ENCODE measurements at places on chromosomes 7 and 10.

DNA sequence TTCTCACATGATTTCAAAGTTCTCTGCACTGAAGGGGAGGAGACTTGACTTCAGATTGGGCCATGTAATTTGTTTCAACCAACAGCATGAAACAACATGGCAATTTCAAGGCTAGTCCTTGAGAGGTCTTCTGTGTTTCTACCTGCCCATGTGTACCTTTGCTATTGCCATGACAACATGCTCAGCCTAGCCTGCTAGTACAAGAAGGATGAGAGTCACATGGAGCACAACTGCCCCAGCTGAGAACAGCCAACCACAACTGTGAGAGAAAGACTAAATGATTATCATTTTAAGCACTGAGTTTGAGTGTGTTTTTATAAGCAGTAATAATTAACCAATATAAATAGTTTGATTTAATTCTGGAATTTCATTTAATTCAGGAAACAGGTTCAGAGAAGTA is 41.9 kb downstream of the ANKMY2 start:
- ATAC-seq, result no peak

GRCh38 chr10:6274040-6274439 is 71.3 kb downstream of the PFKFB3 start:
- ATAC-seq, result no peak

DNA sequence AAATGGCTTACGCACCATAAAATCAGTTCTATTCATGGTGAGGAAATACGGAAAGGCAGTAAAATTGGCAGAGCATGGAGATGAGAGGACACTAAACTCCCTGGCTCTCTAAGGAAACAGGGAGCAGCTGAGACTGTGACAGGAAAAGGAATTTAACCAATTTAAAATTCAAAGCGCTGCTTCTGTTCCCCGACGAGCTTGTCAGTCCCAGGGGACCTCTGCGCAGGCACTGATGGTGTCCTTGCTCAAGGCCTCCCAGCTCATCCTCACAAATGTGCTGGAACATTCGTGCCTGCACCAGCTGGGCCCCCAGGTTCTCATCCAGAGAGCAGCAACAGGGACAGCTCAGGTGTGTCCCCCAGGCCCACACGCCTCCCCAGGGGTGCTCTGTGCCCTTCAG is 101.4 kb downstream of the MAD1L1 start:
- ATAC-seq, result no peak

- ATAC-seq, result no peak
Measured at GRCh38 chr7:45457591-45457990, 116.6 kb upstream of the ADCY1 start.

- ATAC-seq, result no peak
Measured at GRCh38 chr7:33671531-33672262, 233.6 kb upstream of the BMPER start.

- ATAC-seq, result no peak
Measured at GRCh38 chr7:102190776-102191350, 95.8 kb upstream of the SH2B2 start.

DNA sequence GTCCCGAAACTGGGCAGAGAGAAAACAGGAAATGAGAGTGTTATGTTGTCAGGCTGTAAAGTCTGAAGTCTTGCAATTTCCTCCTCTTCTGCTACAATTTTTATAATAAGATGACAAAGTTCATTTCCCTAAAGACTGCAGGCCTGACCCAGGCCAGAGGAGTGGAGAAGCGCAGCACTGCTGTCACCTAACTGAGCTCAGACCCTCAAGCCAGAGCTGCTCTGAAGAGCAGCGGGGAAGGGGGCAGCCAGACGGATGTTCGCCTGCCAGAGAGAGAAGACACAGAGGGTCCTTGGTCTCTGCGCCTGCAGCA is 12.6 kb upstream of the AOAH start:
- ATAC-seq, result peak; percentile 41

- ATAC-seq, result no peak
Measured at GRCh38 chr7:83996879-83997278, 197.7 kb downstream of the SEMA3A start.

DNA sequence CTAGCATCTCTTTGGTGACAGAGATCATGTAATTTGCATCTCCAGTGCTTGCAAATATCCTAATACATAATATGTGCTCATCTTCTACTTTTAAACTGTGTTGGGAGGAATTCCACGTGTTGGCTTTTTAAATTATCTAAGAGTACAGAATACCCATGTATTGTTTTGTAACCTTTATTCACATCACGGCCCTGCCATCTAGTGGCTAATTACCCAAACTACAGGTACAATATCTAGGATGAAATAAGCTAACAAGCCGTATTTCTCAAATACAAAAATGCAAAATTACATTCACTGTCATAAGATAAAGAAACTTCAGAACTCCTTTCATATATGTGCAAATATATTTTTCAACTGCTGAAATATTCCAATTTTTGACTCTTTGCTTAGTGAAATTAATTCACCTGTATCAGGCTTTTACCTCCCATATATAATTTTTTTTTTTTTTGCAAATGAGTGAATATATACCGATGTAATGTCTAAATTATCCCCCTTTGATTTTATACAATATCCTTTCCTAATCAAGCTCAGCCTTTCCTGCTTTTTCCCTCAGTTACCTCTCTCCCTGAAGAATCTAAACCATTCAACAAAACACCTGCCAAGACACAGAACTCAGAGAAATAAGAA is 30.3 kb upstream of the LSM8 start:
- ATAC-seq, result no peak

DNA sequence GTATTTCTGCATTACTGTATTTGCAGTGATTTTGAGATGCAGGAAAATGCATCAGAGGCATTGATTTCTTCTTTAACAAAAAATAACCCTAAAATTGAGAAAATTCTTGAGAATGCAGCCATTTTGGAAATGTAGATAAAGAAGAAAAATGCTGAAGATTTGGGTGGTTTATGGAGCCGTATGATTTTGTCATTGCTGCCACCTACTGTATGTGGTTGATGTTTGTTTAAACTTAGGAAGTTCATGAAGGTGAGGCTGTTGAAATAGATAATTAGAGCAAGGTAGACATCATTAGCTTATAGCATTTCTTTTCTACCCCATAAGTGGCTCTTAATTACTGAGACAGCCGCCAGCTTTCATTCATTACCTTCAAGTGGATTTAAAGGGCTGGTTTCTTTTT is 92.1 kb upstream of the SAMD8 start:
- ATAC-seq, result no peak

GRCh38 chr7:47557694-47558670 is 23.9 kb downstream of the TNS3 start:
- no peak for ATAC-seq

- ATAC-seq, result no peak
Measured at GRCh38 chr10:104234934-104235333, 2.8 kb upstream of the CFAP43 start.

GRCh38 chr7:158164101-158165095 is 423.2 kb downstream of the PTPRN2 start:
- no peak for ATAC-seq

DNA sequence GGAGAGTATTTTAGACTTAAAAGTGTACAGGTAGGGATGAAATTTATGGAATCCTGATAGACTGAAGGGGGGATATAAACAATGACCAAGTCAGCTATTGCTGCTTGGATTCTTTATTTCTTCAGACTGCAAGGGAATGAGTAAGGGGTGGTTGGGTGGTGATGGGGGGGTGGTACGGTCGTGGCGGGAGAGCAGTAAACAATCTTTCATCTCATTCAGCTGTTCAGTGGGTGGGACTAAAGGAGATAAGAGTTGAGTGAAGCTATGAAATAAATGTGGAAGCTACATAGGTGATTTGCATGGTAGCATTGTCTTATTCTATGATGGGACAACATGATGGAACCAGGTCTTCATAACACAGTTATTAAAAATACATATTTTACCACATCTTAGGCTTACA is 1.8 kb downstream of the SEPTIN7 start:
- ATAC-seq, result no peak

- ATAC-seq, result no peak
Measured at GRCh38 chr7:12620371-12620770, 49.9 kb downstream of the SCIN start.

- no peak for ATAC-seq
Measured at GRCh38 chr7:22765609-22766008, 38.6 kb downstream of the IL6 start.

- no peak for ATAC-seq
Measured at GRCh38 chr7:10429511-10429910, 544.2 kb upstream of the PHF14 start.

DNA sequence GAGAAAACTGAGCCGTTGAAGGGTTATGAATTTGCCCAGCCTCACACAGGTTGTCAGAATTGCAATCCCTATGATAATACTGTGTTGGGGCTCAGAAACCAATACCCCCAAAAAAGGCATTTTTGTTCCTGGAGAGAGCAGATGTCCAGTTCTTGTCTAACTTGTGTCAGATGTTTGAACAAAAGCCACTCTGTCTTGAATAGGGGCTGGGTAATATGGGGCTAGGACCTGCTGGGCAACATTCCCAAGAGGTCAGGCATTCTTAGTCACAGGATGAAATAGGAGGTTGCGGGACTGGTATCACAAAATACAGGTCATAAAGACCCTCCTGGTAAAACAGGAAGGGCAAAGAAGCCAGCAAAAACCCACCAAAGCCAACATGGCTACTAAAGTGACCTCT is 482.1 kb downstream of the IPMK start:
- ATAC-seq, result no peak

DNA sequence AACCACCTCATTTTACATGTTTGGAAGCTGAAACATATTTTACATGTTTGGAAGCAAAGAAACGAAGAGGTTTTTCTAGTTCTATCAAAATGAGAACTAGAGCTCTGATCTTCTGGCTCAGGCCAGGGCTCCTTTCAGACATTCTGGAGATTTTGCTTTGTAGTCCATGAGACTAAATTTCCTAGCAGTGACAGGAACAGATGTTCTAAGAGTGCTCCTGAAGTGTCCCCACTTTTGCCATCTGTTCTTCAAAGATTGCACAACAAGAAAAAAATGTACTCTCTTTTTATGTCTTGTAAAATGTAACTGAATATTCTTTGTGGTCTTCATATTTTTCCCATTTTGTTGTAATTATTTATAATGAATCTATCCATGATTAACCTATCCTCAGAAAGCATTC is 196.4 kb upstream of the PCLO start:
- ATAC-seq, result no peak

DNA sequence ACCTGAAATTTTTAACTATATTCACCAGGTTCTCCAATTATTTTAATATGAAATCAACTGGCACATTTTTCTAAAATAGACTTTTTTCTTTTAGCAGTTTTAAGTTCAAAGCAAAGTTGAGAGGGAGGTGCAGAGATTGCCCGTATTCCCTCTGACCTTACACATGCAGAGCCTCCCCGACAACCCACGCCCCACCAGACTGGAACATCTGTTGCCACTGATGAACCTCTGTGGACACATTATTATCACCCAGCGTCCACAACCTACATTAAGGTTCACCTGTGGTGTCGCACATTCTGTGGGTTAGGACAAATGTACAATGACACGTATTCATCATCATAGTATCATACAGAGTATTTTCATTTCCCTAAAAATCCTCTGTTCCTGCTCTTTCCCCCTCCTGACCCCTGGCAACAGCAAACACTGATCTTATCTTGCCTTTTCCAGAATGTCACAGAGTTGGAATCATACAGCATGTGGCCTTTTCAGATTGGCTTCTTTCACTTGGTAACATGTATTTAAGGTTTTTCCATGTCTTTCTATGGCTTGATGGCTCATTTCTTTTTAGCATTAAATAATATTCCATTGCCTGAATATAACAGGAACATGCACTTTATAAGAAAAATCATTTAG is 37.1 kb downstream of the COBL start:
- no peak for ATAC-seq

DNA sequence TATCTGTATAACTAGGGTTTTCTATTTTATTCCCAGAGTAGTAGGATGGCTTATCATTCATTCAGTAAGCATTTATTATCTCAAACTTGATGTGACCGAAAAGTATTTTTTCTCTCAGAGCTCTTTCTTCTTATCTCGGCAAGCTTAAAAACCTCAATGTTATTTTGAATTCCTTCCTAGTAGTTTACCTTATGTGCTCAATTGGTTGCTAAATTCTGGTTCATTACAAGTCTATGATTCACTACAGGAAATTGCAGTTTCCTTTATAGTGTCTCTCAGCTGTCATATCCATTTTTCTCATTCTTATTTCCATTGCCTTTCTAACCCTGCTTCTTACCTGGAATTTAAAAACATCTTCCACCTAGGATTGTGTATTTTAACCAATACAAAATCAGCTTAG is 12.6 kb upstream of the ICA1 start:
- ATAC-seq, result no peak

DNA sequence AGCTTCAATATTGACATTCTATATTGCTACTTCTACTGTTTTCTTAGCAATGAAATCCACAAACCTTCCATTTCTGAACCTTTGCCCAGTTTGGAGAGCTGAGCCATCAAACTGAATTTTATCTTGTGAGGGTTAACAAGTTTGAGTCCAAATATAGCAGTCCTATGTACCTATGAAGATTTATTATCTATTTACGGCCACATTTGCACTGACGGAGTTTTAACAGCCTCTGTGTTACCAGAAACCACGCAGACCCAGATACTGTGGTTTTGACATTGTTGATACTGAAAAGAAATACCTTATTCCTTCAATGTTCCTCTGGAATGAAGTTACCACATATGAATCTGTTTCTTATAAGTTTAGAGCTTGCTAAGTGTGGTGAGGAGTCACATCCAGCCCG is 172.6 kb downstream of the FGFR2 start:
- no peak for ATAC-seq

DNA sequence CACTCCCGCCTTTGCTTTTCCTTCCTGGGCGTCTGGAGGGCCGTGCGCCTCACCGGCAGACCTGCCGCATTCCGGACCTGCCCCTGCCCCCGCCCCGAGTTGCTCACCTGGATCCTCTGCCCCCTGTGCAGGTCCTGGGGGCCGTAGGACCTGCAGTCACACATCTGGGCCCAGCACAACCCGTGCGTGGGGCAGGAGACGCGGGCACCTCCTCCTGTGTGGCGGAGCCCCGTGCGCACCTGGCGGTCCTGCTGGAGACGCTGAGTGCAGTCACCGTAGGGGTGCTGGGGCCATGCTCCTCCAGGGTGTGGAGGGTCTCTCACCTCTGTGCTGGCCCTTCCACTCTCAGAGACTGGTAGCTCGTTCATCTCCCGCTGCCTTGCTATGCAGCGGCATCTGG is 85.5 kb downstream of the DNAJB6 start:
- no peak for ATAC-seq
